Vagina (tissue), 2 donors: ENCODE measurements at places on chromosomes 16 and 17. TPM values are rescaled to one million over a fixed set of nuclear protein-coding genes. Genes with fewer than 3 reads are reported as not detected.

ZFP3 gene
- total RNA-seq: 3.4 TPM

CHD9NB gene
- not detected for total RNA-seq

KRT33A gene
- total RNA-seq: 1.5 TPM

KRT33B gene
- not detected for total RNA-seq

DNA sequence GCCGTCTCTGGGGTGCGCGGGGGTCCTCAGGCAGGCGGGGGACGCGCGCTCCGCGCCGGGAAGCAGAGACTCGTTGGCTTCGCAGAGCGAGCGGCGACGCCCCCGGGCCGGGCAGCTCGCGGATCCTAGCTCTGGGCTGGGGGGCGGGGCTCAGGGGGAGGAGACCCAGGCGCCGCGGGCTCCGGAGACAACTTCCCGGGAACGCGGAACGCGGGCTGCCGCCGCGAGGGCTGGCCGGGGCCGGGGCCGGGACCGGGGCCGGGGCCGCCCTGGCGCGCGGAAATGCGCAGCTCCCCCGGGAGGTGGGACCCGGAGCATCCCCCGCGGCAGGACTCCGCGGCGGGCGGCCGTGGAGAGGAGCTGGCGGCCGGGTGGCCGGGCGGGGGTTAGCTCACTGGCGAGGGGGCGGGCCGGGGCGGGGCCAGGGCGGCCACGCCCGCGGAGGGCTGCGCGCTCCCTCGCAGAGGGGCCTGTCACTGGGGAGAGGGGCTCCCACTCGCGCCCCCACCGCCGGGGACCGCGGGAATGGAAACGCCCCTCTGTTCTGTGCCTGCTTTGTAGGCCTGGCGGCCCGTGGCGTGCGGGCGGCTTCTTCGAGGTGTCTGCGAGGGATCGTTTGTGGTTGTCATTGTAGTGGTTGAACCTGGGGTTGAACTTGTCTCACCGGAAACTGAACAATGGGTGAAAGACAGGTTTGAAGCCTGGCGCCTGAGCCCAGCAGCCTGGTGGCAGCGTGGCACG, at the start of gene GAS7:
Gene GAS7, minus strand, starts transcription at position 98 of the 741 bp plus-strand sequence.
- no peak for DNase-seq

DNA sequence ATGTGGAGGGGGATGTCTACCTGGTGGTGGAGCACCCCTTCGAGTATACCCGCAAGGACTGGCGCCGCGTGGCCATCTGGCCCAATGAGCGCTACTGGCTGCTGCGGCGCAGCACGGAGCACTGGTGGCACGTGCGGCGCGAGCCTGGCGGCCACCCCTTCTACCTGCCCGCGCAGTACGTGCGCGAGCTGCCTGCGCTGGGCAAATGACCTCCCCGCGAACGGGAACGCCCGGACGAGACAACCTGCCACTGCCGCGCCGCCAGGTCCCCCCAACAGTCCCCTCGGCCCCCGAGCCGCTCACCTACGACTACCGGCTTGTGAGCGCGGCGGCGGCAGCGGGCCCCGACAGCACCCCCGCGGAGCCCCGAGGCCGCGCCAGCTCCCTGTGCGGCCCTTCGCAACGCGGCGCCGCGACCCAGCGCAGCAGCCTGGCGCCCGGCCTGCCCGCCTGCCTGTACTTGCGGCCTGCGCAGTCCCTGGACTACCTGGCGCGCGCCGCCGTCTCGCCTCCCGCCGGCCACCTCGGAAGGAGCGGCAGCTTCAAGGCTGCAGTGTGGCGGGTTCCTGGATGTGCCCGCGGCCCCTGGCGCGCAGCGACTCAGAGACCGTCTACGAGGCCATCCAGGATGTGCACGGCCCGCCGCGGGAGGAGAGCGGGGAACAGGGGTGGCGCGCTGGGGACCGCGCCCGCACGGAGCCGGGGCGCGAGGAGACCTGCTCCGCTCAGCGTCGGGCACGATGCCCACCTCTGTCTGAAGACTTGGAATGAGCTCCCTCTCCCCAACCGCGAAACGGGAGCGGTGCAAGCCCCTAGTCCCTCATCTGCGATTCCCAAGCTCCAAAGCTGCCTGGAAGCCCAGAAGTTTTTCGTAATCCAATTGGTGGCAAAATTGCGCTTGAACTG, 48.7 kb upstream of the AMZ2 start:
- no peak for DNase-seq

DNA sequence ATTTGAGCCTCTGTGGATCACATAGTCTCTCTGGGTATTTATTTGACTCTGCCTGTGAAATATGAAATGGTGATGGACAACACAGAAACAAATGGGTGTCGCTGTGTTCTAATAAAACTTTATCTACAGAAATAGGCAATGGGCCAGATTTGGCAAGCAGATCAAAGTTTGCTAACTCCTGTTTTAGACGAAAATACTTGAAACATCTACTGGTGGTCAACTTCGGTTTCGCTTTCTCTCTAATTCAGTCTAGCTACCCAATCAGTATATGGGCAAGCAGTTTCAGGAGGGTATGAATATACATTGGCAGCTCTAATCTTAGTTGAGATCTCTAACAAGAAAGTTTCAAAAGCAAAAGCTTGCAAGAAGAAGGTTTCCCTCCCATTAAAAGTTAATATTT, 60.1 kb upstream of the DYNLRB2 start:
- DNase-seq: no peak

- no peak for DNase-seq
Measured at GRCh38 chr17:75406222-75406615, 741 bp upstream of the GRB2 start.

DNA sequence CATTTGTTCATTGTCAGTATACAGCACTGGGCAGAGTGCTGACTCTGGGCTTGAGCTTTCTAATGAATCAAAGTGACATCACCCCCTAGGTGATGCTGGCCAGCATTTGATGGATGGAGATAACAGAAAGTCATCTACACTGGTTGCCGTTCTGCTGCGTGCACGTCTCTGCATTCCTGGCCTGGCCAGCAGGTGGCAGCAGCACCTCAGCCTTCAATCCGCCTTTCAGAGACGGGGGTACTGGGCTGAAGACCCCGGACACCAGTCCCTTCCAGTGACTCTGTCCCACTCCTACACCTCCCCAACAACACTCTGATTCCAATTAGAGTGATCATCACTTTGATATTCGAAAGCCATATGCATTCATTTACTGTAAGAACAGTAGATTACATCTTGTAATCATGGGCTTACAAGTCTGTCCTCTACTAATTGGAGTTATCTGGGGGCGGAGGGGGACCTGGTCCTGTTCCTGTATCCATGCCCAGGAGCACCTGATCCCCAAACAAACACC, 6.0 kb downstream of the CPSF4L start:
- DNase-seq: no peak
